ENCODE measurements at places on chromosomes 5 and 9.

- DNase-seq: no peak
These were observed 279.3 kb downstream of the ASTN2 start for GRCh38 chr9:117135501-117136098.

DNA sequence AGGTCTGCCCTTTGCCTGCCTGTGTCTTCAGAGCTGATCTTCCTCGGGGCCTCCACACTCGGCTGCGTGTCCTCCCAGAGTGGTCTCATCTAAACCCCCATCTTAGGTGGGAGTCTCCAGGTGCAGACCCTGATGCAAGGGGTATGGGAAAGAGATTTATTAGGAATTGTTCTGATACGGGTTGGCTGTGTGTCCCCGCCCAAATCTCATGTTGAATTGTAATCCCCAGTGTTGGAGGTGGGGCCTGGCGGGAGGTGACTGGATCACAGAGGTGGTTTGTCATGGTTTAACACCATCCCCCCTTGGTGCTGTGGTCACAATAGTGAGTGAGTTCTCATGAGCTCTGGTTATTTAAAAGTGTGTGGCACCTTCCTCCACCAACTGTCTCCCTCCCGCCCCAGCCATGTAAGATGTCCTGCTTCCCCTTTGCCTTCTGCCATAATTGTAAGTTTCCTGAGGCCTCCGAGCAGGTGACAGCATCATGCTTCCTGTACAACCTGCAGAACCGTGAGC lies 208.4 kb downstream of the AOPEP start:
- DNase-seq: no peak

GRCh38 chr9:16417161-16417560 lies 453.3 kb downstream of the BNC2 start:
- no peak for DNase-seq

DNA sequence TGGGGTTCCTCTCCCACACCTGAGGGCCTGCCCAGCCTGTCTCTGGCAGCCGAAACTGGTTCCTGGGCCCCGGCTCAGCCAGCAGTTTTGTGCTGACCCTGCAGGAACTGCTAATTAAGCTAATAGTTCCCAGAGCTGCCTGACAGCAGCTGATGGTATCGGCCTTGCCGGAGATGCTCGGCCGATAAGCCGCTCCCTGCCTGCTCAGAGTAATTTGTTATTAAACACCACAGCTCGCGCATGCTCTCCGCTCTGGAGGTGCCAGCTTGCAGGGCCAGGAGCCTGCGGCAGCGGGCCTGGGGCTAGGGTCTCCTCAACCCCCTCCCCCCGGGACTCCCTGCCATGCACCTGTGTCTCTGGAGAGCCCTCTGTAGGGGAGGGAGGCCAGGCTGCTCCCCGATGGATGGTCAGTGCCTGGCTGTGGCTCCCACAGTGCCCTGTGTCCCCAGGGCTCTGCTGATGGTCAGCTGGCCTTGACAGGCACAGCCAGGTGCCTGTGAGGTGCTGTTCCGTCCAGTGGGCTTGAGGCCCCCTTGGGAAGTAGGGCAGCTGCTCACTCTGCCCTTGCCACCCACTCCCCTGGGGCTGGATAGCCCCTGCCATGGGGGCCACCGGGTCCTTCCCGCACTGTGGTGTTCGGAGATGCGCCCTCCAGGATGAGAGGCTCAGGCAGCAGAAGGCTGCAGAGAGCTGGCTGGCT lies 41.7 kb downstream of the RXRA start:
- DNase-seq: no peak

All from HCT116 (cell line).